ENCODE measurements at places on chromosomes 3 and 15.
A peak's percentile ranks its signal among the peaks of the same experiment; 100 is the strongest.

DNA sequence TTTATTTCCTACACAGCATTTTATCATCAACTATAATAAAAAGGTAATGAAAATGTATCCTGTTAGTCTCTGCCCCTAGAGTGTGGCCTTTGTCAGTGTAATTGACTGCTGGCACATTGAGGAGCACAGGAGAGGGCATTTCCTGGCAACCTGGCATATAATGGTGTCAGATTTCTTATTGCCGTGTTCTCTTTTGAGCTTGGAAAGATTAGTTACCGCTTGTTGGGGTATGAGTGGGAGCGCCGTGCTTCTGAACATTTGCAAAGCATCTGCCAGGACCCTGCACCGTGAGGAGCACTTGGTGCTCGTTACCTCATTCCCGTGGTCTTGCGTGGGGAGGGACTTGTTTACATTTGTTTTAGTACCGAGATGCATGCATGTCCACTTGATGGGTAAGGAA, 124.4 kb downstream of the PTPRG start:
- DNase-seq = no peak

DNA sequence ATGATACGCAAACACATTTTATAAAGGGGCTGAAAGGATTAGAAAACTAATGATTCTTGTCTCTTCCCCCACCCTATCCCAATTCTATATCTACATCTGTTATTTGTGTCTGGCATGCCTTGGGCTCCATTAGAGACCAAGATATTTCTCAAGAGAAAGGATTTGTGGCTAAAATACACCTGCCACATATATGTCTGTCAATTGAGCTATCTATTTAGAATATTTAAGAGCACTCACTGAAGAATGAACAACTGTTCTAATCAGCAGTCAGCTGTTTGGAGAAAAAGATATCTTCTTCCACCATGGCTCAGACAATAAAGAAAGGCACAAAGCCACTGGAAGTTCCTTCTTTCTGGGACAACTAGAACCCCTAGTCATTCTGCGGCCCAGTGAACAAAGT, 61.7 kb upstream of the LRRN1 start:
- DNase-seq = no peak

DNA sequence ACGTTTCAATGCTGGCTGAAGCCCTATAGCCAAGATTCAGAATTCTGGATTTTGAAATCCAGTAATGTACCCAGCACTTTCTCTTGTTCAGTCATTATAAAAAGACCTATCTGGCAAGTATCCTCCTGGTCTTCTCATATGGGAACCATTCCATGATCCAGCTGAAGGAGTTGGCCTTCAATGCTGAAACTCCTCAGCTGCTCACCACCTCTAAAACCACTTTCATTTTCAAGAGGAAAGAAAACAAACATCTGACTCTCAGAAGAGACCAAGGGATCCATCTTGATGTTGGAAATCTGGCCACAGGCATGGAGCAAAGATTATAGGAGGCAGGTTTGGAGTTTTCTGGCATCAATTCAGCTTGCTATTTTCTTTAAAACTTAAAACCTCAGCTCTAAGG, 235.4 kb downstream of the FMN1 start:
- no peak for DNase-seq

DNA sequence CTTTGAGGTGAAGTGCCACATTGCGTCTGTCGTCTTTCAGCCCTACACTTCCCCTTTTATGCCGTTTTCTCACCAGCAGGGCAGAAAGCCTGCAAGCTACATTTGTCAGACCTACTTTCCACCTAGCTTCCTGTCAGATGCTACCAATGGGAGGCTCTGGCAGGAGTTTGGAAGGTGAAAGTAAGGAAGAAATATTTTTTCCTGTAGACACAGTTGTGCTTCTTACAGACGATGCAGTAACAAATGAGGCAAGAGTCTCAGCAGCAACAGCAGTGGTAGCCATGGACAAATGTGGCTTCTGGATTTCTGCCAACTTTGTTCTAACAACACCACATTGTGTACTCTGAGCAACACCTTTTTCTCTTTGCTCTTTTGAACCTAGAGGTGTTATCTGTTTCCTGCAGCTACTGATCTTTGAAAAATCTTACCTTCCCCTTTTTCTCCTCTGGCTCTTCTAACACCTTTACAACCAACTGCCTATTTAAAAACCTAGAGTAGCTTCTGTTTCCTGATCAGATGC, 70.6 kb upstream of the STT3B start:
- peak; percentile 12 for DNase-seq

DNA sequence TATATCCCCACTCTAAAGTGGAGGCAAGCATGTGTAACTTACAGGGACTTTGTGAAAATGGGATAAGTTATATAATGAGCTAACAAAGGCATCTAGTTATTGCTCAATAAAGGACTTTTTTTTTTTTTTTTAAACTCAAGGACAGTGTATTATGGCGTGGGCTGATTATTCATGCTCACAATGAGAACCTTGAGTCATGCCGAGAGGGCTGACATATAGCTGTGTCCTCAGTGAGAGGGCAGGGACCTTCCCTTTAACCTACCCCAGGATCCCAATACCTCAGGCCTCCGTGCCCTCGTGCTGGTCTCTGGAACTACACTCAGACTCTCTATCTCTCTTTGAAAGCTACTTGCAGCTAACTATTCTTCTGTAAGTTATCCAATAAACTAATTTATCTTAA, 319.9 kb upstream of the ICE2 start:
- DNase-seq = peak; percentile 65

DNA sequence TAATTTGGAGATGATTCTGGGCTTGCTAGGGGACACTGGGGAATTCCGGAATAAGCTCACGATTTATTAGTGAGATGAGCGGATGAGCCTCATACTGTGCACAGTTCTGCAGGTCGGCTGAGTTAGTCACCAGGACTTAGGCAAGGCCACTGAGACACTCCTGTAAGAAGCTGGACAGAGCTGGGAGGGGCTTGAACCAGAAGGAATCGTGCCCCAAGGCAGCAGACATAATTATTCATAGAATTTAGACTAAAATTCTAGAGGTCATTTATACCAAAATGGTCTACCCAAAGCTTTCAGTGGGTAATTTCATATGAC, 121.4 kb downstream of the VGLL4 start:
- DNase-seq = no peak

Data from activated naive CD8-positive, alpha-beta T cell treated with anti-CD3 and anti-CD28 coated beads, Interleukin-2, amount 50 U/mL, for 24 hours (primary cell).